ENCODE measurements at places on chromosomes 16 and 17. TPM values are rescaled to one million over a fixed set of nuclear protein-coding genes. Genes with fewer than 3 reads are reported as not detected.

VTN gene
- polyA plus RNA-seq: 2.9 TPM

GRCh38 chr16:12951392-12951791 is 50.0 kb downstream of the SHISA9 start:
- no peak for DNase-seq

- no peak for DNase-seq
Measured at GRCh38 chr17:43769859-43770258, 8.9 kb downstream of the DUSP3 start.

- DNase-seq: no peak
Measured at GRCh38 chr16:82088483-82088882, 53.4 kb downstream of the HSD17B2 start.
